ENCODE measurements at places on chromosomes 6 and 20. TPM values are rescaled to one million over a fixed set of nuclear protein-coding genes. Genes with fewer than 3 reads are reported as not detected.

C6orf141 gene
- 6.5 TPM for total RNA-seq

GRCh38 chr20:14915356-14915755 lies 577.9 kb upstream of the FLRT3 start:
- DNase-seq = no peak

DNA sequence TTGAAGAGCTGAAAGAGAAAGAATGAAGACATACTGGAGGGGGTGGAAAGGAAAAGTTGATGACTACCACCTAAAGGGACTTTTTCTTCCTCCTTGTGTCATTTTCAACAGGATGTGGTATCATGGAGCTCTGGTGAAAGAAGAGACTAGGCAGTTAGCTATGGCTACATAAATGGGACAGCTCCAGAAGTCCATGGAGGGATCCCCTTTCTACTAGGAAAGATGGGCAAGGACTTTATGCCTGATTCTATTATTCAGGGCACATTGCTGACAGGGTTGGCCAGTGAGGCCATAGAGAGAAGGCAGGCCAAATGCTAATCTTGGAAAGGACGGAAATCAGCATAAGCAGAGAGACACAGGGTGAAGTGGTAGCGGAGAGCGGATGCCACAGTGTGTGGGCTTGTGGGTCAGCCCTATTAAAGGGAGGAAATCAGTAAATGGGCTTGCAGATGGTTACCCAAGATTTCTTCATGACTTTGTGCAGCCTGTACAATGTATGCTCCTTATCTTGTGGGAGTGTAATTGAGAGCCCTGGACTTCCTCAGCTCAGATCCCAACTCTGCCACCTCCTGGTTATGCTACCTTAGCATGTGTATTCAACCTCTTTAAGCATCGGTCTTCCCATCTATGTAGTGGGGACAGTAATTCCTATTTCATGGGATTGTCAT lies 77.4 kb upstream of the TMEM170B start:
- peak; percentile 6 for DNase-seq

DNA sequence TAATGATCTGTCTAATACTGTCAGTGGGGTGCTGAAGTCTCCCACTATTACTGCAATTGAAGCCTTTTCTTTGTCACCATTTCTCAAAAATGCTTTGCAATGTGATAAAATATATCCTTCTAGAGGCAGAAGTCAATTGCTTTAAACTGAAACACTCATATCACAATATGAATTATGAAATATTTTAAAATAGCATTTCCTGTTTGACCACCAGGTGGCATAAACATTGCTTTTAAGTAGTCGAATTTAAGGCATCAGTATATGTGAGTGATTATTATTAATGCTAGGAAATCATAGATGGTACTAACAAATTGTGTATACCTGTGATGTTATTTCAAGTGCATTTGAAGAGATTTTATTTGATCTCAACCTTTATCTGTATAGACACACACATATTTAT lies 87.5 kb downstream of the MEI4 start:
- peak; percentile 27 for DNase-seq

DNA sequence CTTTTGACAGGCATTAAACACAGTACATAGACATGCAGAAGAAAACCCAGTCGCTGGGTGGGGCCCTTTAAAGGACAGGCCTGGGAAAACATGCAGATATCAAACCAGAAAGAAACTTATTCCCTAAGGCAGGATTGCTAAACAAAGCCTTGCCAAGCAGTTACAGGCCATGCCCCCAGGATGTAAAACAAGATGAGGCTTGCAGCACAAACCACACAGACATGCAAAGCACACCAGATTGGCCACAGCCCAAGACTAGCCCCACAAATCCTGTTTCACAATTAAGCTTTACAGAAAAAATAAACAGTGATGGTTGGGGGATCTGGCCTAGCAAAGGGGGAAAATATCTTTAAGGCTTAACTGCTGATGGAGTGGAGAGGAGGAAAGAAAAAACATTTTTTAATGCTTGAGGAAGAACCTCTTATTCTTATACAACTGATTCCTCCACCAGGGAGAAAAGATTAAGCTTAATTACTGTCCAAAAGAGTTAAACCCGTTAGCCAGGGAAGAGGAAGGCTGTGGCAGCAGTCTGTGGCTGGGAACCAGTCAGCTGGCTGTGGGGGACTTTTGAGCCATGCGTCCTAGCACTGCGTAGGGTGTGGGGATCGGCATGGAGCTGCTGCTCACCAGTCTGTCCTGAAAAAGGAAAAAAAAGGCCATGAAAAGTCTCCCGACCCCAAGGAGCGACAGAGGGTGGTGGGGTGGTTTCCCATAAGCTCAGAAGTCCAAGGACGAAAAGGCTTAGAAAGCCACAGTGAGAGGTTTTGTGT lies 28.4 kb downstream of the COL19A1 start:
- DNase-seq = peak; percentile 83

Measured in LHCN-M2 (cell line).